Prostate gland (tissue), 2 donors: ENCODE measurements at places on chromosomes 16 and 17. TPM values are rescaled to one million over a fixed set of nuclear protein-coding genes. Genes with fewer than 3 reads are reported as not detected.

GRCh38 chr16:84284154-84284722 lies 10.4 kb upstream of the WFDC1 start:
- DNase-seq, result no peak
- H3K36me3 ChIP-seq, result no peaks in the 10 kb centered on the region

- H3K27ac ChIP-seq, result no peak overlapping the region
- no peaks in the 10 kb centered on the region for H3K4me1 ChIP-seq
- no peaks in the 10 kb centered on the region for H3K27me3 ChIP-seq
- DNase-seq, result no peak
- H3K36me3 ChIP-seq, result no peaks in the 10 kb centered on the region
Measured at GRCh38 chr17:81612172-81612970, 24.5 kb downstream of the NPLOC4 start.

DNA sequence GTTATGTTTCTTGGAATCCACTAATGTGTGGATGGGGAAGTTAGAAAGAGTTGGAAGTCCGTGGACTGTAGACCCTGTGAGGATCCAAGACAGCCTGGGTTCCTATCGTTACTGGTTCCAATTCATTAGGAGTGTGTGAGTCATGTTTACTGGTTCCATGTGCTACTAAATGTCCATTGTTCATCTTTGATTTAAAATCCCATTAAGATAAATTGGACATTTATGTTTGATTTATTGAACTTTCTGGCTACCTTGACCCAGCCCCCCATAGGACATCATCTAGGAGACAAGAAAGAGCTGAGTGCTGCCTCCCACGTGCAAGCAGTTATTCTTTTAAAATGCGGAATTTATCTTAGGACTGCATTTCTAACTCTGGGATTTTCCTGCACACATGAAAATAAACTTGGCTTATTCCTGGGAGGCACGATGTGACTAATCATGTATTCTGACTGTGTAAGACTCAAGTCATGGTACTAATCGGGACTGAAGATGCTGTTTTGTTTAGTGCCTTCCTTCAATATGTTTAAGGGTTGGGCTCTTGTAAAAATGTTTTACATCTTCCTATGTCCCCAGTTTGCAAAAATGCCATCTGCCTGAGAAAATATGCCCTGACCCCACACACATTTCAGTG lies 53.4 kb downstream of the RGS9 start:
- H3K36me3 ChIP-seq, result no peaks in the 10 kb centered on the region
- no peak overlapping the region for H3K27ac ChIP-seq
- no peak overlapping the region for H3K4me3 ChIP-seq
- H3K4me1 ChIP-seq, result no peaks in the 10 kb centered on the region
- DNase-seq, result no peak

DNA sequence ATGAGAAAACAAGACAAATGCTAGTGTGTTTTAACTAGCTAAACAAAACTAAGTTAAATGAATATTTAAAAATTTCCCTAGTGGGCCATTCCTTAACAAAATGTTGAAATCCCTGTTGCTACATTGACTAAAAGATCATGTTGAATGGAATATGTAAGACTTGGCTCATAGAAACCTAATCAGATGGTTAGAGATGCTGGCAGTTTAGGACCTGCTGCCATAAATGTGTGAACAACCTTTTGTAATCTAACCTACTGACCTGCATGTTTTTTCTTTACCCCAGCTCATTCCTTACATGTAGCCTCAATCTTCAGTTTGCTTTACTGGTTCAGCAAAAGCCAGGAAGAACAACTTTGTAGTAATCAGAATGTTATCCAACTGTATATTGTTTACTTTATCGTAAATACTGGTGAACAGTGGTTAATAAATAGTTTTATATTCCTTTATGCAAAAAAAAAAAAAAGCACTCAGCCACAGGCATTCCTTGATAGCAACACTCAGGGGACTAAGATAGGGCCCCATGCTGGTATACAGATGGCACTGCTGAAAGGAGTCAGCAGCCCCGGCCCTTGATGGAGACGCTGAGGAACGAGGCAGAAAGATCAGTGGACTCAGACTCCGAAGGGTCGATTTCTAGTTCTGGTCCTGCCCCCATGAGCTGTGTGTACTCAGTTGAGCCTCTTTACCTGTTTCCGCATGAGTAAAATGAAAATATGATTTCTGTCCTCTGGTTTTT lies 78.2 kb downstream of the MARF1 start:
- H3K4me1 ChIP-seq, result no peaks in the 10 kb centered on the region
- no peak overlapping the region for H3K27ac ChIP-seq
- H3K27me3 ChIP-seq, result no peaks in the 10 kb centered on the region
- no peak overlapping the region for H3K4me3 ChIP-seq
- no peaks in the 10 kb centered on the region for H3K36me3 ChIP-seq

GRCh38 chr16:72951916-72952315 lies 96.0 kb downstream of the ZFHX3 start:
- H3K27ac ChIP-seq, result peak overlapping the region; percentile 75
- H3K36me3 ChIP-seq, result no peaks in the 10 kb centered on the region
- no peaks in the 10 kb centered on the region for H3K27me3 ChIP-seq
- no peak overlapping the region for H3K4me3 ChIP-seq

FNDC8 gene
- not detected for total RNA-seq

TBC1D3D gene
- not detected for total RNA-seq

GRCh38 chr16:15644267-15644961 lies 1.5 kb upstream of the MARF1 start:
- H3K27me3 ChIP-seq, result no peaks in the 10 kb centered on the region
- H3K36me3 ChIP-seq, result no peaks in the 10 kb centered on the region
- H3K27ac ChIP-seq, result peak overlapping the region; percentile 99
- peaks cover 6% of the 10 kb centered on the region for H3K4me1 ChIP-seq
- no peak overlapping the region for H3K4me3 ChIP-seq
- DNase-seq, result peak; percentile 81

- H3K4me3 ChIP-seq, result no peak overlapping the region
- no peaks in the 10 kb centered on the region for H3K36me3 ChIP-seq
- DNase-seq, result no peak
- no peaks in the 10 kb centered on the region for H3K4me1 ChIP-seq
Measured at GRCh38 chr17:14545156-14545906, 244.4 kb downstream of the HS3ST3B1 start.

GRCh38 chr17:79715098-79715942 lies 15.4 kb upstream of the ENPP7 start:
- H3K27me3 ChIP-seq, result no peaks in the 10 kb centered on the region
- DNase-seq, result no peak
- no peak overlapping the region for H3K4me3 ChIP-seq
- H3K36me3 ChIP-seq, result no peaks in the 10 kb centered on the region
- H3K27ac ChIP-seq, result no peak overlapping the region

- H3K4me1 ChIP-seq, result peaks cover 7% of the 10 kb centered on the region
- peak overlapping the region; percentile 69 for H3K27ac ChIP-seq
- DNase-seq, result peak; percentile 91
- no peaks in the 10 kb centered on the region for H3K36me3 ChIP-seq
- H3K27me3 ChIP-seq, result no peaks in the 10 kb centered on the region
Measured at GRCh38 chr17:17018612-17019429, 23.4 kb upstream of the MPRIP start.

GRCh38 chr16:2964475-2965336 lies 631 bp downstream of the KREMEN2 start:
- peak overlapping the region; percentile 4 for H3K4me3 ChIP-seq
- DNase-seq, result no peak
- no peaks in the 10 kb centered on the region for H3K36me3 ChIP-seq
- no peak overlapping the region for H3K27ac ChIP-seq

GRCh38 chr17:75684249-75684648 lies 17.1 kb downstream of the SAP30BP start:
- H3K27me3 ChIP-seq, result no peaks in the 10 kb centered on the region
- no peaks in the 10 kb centered on the region for H3K36me3 ChIP-seq

DNA sequence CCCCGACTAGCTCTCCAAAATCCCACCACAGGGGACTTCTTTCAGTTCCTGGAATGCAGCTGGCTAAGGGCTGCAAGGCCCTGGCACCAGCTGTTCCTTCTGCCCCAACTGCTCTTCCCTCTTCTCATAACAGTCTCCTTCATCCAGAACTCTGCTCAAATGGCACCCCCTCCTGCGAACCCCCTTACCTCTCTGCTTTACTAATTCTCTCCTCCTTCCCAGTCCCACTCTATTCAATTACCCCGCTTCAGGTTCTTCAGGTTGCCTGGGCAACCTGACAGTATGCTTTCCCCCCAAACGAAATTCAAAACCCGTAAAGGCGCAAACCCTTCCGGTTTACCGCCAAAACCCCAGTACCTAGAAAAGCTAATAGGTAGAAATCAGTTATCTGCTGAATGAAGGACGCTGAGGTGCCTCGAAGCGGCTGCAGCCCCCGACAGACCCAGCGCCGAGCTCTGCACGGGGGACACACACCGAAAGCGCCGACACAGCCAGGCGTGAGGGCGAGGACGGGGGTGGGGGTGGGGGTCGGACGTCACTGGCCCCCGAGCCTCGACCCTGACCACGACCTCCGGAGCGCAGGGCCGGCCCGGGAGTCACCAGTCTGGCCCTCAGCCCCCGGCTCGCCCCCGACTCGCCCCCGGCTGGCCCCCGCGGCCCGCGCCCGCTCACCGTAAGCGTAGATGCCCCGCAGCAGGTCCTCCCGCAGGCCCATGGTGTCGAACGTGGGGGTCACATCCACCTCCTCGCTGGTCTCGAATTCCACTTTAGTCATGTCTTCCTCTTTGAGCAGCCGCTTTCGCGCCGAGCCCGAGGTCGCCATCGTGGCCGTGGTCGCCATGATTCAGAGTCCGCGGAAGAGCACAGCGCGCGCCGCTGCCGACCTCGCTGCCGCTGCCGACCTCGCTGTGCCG lies 550 bp downstream of the EIF4A3 start:
- H3K27ac ChIP-seq, result peak overlapping the region; percentile 96
- H3K27me3 ChIP-seq, result no peaks in the 10 kb centered on the region
- H3K4me1 ChIP-seq, result no peaks in the 10 kb centered on the region
- peaks cover 8% of the 10 kb centered on the region for H3K36me3 ChIP-seq

IL21R gene
- 0.57 TPM for total RNA-seq

MARVELD3 gene
- total RNA-seq, result 11.4 TPM

DNA sequence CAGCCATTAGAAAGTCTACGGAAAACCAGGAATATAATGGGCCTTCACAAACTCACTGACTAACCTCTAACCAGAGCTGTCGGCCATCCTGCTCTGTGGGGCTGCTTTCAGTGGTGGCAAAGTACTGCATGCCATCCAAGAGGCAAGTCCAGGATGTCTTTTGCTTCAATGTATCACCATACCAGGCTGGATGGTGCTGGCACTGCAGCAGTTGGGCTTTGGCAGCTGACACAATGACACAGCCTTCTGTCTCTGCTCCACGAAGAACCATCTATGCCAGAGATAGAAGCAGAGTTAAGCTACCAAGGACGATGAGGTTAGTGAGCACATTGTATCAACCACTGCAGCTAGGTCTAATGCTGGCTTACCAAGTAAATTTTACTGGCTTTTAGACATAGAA lies 9.7 kb upstream of the RSKR start:
- no peaks in the 10 kb centered on the region for H3K27me3 ChIP-seq
- DNase-seq, result no peak
- no peaks in the 10 kb centered on the region for H3K4me1 ChIP-seq
- H3K36me3 ChIP-seq, result peaks cover 26% of the 10 kb centered on the region

- H3K27me3 ChIP-seq, result peaks cover 7% of the 10 kb centered on the region
- no peaks in the 10 kb centered on the region for H3K4me1 ChIP-seq
- no peak for DNase-seq
- no peaks in the 10 kb centered on the region for H3K36me3 ChIP-seq
Measured at GRCh38 chr17:47727704-47728036, 5.4 kb upstream of the TBX21 start.

DNA sequence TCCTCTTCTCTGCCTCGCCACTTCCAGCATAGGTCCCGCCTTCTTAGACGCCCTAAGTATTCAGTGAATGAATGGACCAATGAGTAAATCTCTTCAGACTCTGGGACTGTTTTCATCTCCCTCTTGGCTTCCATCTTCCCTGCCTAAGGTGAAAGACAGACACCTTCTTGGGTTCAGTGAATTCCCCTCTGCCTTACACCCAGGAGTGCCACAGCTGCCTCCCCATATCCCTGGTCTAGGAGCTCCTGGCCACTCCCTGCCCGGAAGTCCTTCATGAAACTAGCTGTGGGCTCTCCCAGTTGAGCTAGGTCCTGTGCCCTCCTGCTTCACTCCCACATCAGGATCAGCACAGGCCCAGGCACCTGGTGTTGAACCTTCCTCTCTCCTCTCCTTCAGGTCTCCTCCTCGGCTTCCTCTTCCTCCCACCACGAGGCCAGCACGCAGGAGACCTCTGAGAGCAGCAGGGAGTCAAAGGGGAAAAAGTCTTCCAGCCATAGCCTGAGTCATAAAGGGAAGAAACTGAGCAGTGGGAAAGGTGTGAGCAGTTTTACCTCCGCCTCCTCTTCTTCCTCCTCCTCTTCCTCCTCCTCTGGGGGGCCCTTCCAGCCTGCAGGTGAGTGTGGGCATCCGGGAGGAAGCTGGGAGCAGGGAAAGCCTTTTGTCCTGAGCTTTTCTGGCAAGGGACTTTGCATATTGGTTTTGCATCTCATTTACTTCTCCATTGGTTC lies 10.3 kb downstream of the MLLT6 start:
- DNase-seq, result no peak
- no peaks in the 10 kb centered on the region for H3K27me3 ChIP-seq
- H3K36me3 ChIP-seq, result peaks cover 29% of the 10 kb centered on the region
- H3K4me3 ChIP-seq, result no peak overlapping the region
- H3K4me1 ChIP-seq, result no peaks in the 10 kb centered on the region

CES1 gene
- 16.0 TPM for total RNA-seq

TMEM204 gene
- total RNA-seq, result 33.9 TPM

CHST5 gene
- total RNA-seq, result 0.23 TPM

- no peaks in the 10 kb centered on the region for H3K27me3 ChIP-seq
- peak overlapping the region; percentile 85 for H3K27ac ChIP-seq
- H3K36me3 ChIP-seq, result no peaks in the 10 kb centered on the region
- no peak overlapping the region for H3K4me3 ChIP-seq
Measured at GRCh38 chr17:42530952-42531454, 5.0 kb upstream of the NAGLU start.

TBX6 gene
- total RNA-seq, result 2.5 TPM

DNA sequence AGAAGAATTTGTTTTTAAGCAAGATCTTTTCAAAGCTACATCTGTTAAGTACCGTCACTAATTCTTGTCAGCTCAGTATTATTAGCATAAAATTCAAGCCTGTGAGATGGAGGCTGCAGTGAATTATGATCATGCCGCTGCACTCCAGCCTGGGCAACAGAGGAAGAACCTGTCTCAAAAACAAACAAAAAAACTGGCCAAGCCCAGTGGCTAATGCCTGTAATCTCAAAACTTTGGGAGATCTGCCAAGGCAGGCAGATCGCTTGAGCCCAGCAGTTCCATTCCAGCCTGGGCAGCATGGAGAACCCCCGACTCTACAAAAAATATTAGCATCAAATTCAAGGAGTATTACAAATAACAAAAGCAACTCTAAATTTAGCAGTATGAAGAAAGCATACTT lies 88.0 kb downstream of the STXBP4 start:
- peak; percentile 53 for DNase-seq
- H3K36me3 ChIP-seq, result no peaks in the 10 kb centered on the region
- H3K27me3 ChIP-seq, result no peaks in the 10 kb centered on the region
- H3K4me3 ChIP-seq, result no peak overlapping the region
- H3K4me1 ChIP-seq, result no peaks in the 10 kb centered on the region

DNA sequence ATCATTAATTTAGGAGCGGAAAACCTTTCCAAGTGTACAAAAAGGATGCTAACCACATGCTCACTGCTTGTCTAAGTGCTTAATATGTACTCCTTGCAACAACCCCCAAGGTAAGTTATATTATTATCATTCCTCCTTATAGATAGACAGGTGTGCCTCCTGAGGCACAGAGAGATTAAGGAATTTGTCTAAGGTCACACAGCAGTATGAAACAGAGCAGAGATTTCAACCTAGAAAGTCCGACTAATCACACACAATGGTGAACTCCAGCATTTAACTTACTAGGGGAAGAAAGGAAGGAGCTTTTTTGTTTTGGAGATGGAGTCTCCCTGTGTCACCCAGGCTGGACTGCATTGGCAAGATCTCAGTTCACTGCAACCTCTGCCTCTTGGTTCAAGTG lies 37.0 kb upstream of the USP7 start:
- no peak for DNase-seq
- H3K36me3 ChIP-seq, result no peaks in the 10 kb centered on the region
- no peak overlapping the region for H3K4me3 ChIP-seq
- no peak overlapping the region for H3K27ac ChIP-seq
- no peaks in the 10 kb centered on the region for H3K4me1 ChIP-seq
